Fibroblast of the aortic adventitia (primary cell): ENCODE measurements at places on chromosomes 7 and 10.

DNA sequence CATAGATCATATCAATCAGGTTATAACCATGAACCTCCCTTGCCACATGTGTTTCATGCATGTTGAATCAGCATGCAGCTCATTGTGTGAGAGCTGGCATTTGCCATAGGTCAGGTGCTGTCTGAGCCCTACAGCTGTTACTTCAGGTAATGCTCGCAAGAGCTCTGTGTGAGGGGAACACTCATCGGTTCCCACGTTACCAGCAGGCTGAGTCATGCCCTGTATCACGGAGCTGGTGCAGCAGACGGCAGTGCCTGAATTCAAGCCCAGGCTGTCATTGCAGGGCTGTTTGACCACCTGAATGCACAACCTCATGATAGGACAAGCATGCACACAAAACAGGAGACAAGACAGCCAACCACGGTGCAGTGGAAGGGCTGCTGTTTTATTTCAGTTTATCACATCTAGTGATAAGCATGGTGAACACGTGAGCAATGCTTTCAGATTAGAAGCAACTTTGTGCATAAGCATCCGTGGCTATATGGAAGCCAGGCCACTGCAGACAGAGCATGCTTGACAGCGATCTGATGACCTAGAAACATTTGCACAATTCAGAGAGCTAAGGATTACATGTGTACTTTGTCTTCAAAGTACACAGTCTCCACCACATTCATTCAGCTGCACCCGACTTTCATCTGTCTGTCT, 56.4 kb upstream of the PFKP start:
- peak; percentile 14 for DNase-seq

DNA sequence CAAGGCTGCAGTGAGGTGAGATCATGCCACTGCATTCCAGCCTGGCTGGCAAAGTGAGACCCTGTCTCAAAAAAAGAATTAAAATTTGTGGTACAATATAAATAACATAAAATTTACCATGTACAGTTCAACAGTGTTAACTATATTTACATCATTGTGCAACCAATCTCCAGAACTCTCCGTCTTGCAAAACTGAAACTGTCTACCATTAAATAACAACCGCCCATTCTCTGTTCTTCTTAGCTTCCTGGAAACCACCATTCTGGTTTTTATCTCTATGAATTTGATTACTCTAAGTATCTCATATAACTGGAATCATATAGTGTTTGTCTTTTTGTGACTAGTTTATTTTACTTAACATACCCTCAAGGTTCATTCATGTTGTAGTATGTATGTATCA, 167.6 kb downstream of the AUTS2 start:
- DNase-seq = no peak

DNA sequence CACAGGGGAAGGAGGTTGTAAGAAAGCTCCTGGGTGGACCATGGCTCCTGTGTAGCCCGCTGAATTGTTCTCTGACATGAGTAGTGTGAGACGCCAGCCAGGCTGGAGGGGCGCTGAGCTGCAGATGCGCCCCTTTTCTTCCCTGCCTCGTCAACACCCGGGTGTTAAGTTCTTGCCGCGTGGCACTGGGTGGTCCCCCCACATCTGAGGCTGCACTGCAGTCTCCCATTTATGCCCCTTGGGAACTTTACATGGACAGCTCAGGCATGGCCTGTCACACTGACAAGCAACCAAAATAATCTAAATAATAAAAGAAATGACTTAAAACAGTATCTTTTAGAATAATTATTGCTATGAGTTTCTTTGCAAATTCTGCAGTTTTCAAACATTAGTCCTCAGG, 34.6 kb upstream of the HSPA12A start:
- DNase-seq = no peak

GRCh38 chr7:151999424-152000090, 25.9 kb upstream of the GALNT11 start:
- DNase-seq = peak; percentile 63

GRCh38 chr7:156979007-156979606, 29.6 kb downstream of the NOM1 start:
- no peak for DNase-seq

DNA sequence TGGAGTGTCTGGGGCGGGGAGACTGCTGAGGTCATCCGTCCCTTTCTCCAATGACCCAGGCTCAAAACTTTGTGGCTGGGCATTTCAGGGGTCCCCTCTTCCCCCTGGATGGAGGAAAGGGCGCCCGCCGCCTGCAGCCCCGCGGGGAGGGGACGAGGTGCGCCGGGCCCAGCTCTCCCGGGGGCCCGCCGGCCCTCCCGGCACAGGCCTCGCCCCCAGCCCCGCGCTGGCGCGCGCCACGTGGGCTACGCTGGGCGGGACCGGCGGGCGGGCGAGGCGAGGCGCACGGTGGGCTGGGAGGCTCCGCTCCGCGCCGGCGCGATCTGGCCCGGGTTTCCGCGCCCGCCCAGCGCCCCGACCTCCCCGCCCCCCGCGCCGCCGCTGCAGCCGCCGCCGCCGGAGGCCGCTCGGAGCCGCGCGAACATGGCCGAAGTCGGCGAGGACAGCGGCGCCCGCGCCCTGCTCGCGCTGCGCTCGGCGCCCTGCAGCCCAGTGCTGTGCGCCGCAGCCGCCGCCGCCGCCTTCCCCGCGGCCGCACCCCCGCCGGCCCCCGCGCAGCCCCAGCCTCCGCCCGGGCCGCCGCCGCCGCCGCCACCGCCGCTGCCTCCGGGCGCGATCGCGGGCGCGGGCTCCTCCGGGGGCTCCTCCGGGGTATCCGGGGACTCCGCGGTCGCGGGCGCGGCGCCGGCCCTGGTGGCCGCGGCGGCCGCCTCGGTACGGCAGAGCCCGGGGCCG, at the start of gene FOXK1:
TSS of gene FOXK1 (plus strand) at position 410 of the 735 bp plus-strand sequence. CDS start at position 424, 14 bp downstream.
- peak; percentile 61 for DNase-seq

- no peak for DNase-seq
Observed at GRCh38 chr7:46626691-46627310, 705.7 kb upstream of the IGFBP3 start.

- DNase-seq = peak; percentile 5
Observed at GRCh38 chr10:118844731-118845521, 90.2 kb upstream of the CACUL1 start.

DNA sequence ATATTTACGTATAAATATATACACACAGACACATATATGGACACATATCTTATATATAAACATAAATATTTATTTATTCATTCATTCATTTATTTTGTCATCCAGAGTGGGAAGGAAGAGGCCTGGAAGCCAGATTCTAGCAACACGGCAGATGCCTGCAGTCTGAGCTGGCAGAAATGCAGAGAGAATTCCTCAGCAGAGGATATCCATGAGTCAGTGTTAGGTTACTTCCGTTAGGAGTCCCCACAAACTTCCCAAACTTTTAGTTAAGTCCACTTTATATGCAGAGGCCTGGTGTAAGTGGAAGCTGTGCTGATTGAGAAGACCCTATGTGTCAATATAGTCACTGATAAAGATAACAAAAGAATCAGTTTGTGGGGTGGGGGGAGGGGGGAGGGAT, 89.6 kb downstream of the PPP1R17 start:
- peak; percentile 68 for DNase-seq

- peak; percentile 11 for DNase-seq
Observed at GRCh38 chr7:41628901-41629300, 74.0 kb downstream of the INHBA start.

GRCh38 chr7:113797420-113798010, 121.3 kb downstream of the PPP1R3A start:
- no peak for DNase-seq

GRCh38 chr10:127257395-127257794, 61.0 kb upstream of the INSYN2A start:
- no peak for DNase-seq

GRCh38 chr7:31020652-31021051, 31.5 kb upstream of the ADCYAP1R1 start:
- no peak for DNase-seq

DNA sequence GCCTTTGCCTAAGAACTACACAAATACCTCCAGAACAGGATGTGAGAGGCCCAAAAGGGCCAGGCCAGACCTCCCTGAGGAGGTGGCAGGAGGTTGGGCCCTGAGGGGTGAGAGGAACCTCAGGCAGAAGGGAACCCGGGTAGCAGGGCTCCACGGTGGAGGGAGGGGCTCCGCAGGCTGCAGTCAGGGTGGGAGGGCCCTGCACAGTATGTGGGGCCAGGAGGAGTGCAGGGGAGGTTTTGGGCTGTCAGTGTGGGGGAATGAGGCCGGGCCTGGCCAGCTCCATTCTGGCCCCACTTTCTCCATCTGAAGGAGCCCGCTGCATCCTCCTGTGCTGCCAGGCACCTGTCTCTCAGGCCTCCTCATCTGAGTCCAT, 25.9 kb downstream of the DNAJB12 start:
- no peak for DNase-seq

DNA sequence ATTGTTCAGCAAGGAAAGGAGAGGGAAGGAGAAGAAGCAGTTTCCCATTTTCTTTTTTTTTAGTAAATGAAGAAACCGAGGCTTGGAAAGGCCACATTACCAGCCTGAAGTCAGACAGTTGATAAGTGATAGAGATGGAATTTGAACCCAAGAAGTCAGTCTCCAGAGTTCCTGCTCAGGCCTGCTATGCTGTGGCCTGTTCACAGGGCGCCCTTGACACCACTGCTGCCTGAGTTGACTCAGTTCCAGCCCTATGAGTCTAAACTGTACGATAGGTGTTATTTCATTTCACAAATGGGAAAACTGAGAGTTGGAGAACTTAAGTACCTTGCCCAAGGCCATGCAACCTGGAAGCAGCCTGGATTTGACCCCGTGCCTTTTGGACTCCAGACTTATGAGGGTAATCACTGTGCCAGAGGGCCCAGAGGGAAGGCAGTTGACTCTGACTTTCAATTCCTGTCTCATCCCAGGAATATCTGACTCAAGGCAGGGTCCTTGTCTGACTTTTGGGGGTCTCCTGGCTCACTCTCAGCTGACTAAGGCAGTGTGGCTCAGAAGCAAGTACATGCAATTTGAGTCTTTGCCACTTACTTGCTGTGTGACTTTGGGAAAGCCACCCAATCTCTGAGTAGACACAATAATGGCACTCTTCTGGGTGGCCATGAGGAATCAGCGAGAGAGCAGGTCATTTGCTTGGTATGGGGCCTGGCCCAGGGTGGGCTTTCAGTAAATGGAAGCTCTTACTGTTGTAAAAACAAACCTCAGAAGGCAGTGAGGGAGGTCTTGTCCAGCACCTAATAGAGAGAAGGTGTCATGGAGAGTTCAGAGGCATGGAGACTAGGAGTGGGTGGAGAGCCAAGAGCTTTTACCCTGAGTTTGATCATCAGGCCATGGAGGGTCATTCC, 17.9 kb upstream of the RBM20 start:
- DNase-seq = no peak

DNA sequence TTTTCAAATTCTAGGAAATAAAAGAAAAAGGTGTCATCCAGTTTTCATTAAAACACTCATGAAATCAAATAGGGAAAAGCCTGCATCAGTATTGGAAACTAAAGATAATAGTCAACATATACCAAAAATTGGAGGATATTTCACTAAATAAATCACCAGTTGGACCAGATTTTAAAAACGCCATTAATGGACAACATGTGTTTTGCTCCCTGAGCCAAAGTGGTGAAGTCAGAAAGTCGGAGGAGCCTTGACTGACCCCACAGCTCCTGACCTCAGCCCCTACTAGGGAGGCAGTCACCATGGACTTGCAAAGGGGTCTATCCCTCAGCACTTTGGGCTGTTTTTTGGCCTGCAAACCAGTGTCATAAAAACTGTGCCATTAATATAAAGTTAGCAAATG, 98.3 kb upstream of the SEC61G start:
- no peak for DNase-seq

DNA sequence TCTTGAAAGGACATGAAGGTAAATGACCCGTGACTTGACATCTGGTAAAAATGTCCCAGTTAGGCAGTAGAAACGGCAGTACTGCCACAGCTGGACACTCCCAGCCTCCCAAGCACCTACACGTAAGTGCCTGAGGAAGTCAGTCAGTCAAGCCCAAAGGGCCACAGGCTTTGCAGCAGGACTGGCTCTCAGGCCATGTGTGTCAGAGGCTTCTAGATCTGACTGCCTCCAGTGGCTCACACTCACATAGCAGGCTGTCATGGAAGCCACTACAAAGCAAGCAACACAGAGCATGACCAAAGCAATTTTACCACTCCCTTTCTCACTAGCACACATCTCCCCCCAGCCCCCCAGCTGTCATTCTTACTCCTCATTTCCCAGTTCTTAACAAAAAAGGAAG, 17.8 kb upstream of the CCNJ start:
- no peak for DNase-seq

GRCh38 chr7:80924090-80924489, 5.2 kb upstream of the SEMA3C start:
- DNase-seq = no peak

- DNase-seq = peak; percentile 63
Observed at GRCh38 chr7:87148332-87148955, 3.8 kb upstream of the DMTF1 start.
